ENCODE measurements at places on chromosomes 2 and 18.

DNA sequence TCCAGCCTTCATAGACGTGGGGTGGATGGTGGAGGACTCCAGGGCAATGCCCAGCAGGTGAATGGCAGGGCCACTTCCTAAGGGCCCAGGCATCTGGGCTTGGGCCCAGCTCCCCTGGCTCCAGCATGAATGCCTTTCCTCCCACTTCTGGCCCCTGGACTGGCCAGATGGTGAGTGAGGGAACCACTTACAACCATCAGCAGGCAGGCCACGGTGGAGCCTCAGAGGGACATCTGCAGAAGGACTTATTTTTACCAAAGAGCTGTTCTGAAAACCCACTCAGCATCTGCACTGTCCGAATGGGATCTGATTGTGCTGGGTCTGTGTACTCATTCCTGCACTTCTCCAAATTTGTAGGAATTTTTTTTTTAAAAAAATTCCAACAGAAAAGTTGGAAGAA lies 69.6 kb downstream of the SNTG2 start:
- no peak for DNase-seq

- DNase-seq: no peak
These were observed 7.4 kb downstream of the DYSF start for GRCh38 chr2:71460595-71461303.

DNA sequence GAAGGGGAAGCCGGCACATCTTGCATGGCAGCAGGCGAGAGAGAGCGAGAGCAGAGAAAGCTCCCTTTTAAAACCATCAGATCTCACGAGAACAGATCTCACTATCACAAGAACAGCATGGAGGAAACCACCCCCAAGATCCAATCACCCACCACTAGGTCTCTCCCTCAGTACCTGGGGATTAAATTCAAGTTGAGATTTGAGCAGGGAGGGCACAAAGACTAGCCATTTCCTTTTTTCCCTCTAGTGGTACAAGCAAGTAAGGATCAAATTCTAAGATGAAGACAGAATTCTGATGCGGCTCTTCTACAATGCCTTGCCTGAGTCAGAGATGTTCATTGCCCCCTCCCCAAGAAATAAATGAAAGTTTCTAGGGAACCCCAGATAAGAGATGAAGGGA lies 45.6 kb upstream of the ANKRD44 start:
- DNase-seq: no peak

- no peak for DNase-seq
These were observed 157.8 kb downstream of the BCL2 start for GRCh38 chr18:63161761-63162195.

Measured in COR-L47 (cell line).